ENCODE measurements at places on chromosomes 16 and 17. TPM values are rescaled to one million over a fixed set of nuclear protein-coding genes. Genes with fewer than 3 reads are reported as not detected.
A peak's percentile ranks its signal among the peaks of the same experiment; 100 is the strongest.

DNA sequence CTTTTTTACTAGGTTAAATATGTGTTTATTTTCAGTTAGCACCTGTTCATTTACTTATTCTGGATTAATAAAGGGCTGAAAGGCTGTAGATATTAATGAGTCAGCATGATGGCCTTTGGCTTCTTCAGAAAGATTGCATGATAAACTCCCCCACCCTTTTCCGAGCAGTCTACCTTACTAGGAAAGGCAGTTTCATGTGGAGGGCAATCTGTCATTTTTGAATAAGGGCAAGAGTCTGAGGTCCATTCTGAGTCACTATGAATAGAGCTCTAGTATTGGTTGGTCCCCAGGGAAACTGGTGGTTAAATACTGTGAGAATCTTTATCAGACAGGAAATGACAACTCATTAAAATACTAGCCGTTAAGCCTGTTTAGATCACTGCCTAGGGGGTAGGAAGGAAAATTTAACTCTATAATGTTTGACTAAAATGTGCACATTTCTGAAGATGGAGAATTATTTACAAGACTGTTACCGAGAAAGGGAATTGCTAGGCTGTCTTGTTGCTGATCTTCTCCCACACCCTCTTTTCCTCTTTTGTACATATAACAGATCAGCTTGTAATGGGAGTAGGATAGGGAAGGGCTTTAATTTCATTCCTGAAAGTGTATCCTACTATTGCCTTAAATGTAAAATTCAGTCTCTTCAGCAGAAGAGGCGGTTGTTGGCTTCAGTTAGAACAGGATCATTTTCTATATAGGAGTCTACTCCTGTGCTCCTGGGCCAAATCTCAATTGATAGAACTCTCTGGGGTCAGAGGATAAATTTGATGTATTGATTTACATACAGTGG lies 63.3 kb downstream of the TUBD1 start:
- DNase-seq = peak; percentile 99

GRCh38 chr17:31008374-31009041 lies 37.7 kb downstream of the RNF135 start:
- peak; percentile 55 for DNase-seq

DNA sequence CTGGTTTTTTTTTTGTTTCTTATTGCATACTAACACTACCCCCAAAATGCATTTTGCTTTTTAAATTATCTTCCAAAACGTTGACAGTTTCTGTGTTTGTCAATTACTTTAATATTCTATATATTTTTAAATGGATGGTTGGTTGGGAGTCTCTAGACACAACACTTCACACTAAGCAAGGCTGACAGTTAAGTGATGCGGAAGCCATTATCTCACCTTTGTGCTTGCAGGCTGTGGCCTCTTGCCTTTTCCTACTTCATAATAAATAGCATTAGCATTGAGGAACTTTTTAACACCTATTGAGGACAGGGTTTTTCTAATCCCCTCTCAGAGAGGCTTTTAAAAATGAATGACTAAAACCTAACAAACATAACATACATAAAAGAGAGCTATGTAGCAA lies 280.8 kb upstream of the TBX2 start:
- DNase-seq = no peak

DNA sequence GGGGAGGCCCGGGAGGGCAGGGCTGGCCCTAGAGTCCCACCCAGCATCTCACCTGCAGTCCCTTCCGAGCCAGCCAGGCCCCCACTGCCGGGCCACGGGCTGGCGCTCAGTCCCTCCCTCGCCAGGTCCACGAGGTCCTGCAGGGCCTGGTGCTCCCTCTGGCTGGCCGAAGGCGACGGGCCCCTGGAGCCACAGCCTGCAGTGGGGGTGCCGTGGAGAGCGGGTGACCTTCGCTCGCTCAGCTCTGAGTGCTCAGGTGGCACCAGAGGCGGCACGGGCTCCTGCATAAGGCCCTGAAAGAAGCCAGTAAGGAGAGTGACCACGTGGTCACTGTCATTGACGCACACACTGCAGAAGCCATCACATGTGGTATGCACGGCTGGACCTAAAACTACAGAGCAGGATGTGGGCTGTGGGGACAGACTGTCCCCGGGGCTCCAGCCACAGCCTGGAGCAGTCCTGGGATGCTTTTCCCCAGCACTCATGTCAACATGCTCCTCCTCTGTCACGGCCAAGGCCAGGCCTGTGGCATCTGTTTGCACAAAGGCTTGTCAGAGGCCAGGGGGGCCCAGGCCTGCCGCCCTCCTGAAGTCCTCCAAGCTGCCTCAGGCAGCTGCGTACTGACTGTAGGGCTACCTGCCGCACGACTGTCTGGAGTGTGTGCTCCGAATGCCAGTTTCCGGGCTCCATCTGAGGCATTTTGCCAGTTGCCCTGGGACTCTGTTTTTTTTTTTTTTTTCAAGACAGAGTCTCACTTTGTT lies 15.1 kb downstream of the SLX4 start:
- DNase-seq = no peak

DNA sequence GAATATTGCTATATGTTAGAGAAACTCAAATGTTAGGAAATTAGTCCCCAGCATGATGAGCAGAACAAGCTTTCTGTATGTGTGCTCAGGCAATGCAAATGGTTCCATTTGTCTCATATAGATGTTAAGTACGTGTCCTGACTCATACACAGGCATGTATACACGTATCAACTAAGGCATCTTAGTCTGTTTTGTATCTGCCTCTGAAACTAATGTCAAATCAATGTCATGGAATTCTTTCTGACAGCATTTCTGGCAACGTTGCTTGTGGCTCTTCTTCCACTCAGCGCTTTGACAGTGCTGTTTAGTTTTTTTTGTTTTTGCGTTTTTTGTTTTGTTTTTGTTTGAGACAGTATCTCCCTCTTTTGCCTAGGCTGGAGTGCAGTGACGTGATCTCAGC lies 111.9 kb downstream of the CNTNAP4 start:
- peak; percentile 1 for DNase-seq

- no peak for DNase-seq
Measured at GRCh38 chr16:27994686-27995085, 68.8 kb downstream of the GSG1L start.

DNA sequence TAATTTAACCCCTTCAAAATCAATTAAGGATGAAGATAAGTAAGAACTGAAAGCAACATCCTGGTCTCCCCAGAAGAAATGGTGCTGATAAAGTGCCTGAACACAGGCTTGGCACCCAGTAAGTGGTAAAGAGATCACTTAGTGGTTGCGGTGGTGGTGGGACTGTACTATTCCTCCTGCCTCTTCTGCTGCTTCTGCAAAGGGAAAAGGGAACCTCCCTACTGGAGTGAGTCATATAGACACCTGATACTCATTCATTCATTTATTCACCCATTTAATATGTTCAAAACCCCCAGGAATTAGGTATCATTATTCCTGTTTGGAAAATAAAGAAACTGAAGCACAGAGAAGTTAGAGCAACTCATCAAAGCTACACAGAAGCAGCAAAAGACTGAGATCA lies 60.6 kb downstream of the CDYL2 start:
- no peak for DNase-seq

DNA sequence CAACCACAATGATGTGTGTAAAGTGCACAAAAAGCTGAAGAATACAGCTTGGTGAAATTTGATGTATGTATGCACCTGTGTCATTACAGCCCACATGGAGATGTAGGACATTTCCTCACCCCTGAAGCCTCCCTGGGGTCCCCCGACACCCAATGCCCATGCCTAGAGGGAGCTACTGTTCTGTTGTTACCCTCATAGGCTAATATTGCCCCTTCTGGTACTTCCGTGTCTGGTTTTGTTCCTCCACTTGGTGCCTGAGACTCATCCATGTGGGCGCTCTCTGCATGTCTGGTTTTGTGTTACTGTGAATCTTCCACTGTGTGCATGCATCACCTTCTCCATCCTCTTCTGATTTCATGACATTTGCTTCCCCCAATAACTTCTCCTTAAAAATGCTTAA lies 18.6 kb downstream of the TNFRSF13B start:
- DNase-seq = no peak

GRCh38 chr17:13140750-13141149 lies 122.9 kb upstream of the ELAC2 start:
- no peak for DNase-seq

Gene KRT15
- 0.26 TPM for total RNA-seq

Gene CUEDC1
- total RNA-seq = 37.4 TPM

Gene ACSM3
- 7.4 TPM for total RNA-seq

Gene PLA2G10
- not detected for total RNA-seq

Gene RTN4RL1
- 0.77 TPM for total RNA-seq

Gene ZNF18
- 8.3 TPM for total RNA-seq

Gene SLC16A13
- total RNA-seq = 6.7 TPM
